Omental fat pad (tissue), 4 donors: ENCODE measurements at places on chromosomes 5 and 9. TPM values are rescaled to one million over a fixed set of nuclear protein-coding genes. Genes with fewer than 3 reads are reported as not detected.

The IGIP gene
- 8.4 TPM for total RNA-seq

The RGS7BP gene
- 4.6 TPM for total RNA-seq

The ENTPD2 gene
- not detected for total RNA-seq

The CAMK2A gene
- 0.28 TPM for total RNA-seq

The IL3 gene
- not detected for total RNA-seq

The LCP2 gene
- total RNA-seq = 68.6 TPM

GRCh38 chr5:133750356-133750755 is 138.0 kb upstream of the FSTL4 start:
- no peak for DNase-seq

DNA sequence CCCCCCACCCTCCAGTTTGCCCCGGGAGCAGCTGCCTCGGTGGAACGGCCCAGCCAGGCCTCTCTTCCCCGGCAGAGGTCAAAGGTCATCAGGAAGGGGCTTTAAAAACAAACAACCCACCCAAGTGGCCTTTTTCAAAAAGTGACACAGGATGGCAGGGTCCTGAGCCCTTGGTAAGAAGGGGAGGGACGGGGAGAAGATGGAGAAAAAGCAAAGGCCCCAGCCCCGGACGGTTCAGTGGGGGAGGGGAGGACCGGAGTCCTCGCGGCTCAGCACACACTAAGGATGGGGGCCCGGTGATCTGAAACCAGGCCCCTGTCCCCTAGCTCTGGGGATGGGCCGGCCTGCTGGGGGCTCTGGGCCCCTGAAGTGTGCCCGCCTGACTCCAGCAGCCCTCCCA is 1.1 kb downstream of the PRRX2 start:
- no peak for DNase-seq

- DNase-seq = no peak
These were observed 41.4 kb upstream of the PAPPA start for GRCh38 chr9:116112236-116112635.

- no peak for DNase-seq
These were observed 39.2 kb downstream of the USP20 start for GRCh38 chr9:129874261-129875101.

GRCh38 chr5:58460002-58460731 is at the start of gene PLK2:
Gene PLK2 (minus strand): TSS chr5:58460086. CDS start chr5:58459959, 127 bp downstream.
- DNase-seq = peak; percentile 97

- DNase-seq = no peak
These were observed 21.1 kb upstream of the IL9 start for GRCh38 chr5:135916638-135917263.

- no peak for DNase-seq
These were observed 154.4 kb upstream of the STK32A start for GRCh38 chr5:147080391-147080790.

GRCh38 chr9:19782005-19782404 is 6.8 kb downstream of the SLC24A2 start:
- DNase-seq = no peak

DNA sequence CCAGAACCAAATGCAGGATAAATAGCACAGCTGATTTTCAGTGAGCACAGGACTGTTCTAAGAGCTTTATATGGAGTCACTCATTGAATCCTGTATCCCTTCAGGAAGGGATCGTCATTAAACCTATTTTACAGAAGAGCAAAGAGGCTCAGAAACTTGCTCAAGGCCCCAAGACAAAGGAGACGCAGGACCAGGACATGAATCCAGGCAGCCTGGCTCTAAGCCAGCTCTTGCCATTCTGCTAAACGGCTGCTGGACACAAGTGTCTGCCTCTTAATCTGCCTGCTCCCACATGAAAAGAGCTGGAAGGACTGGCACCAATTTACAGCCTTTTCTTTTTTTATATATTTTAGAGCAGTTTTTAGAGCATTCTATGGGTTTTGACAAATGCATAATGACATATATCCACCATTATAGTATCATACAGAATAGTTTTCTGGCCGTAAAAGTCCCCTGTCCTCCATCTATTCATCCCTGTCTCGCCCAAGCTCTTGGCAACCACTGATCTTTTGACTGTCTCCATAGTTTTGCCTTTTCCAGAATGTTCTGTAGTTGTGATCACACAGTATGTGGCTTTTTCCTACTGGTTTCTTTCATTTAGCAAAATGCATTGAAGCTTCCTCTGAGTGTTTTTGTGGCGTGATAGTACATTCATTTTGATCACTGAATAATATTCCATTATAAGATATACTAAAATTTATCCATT is 37.5 kb downstream of the RETREG1 start:
- DNase-seq = no peak

- no peak for DNase-seq
These were observed 88.7 kb upstream of the PHF24 start for GRCh38 chr9:34869390-34869789.

DNA sequence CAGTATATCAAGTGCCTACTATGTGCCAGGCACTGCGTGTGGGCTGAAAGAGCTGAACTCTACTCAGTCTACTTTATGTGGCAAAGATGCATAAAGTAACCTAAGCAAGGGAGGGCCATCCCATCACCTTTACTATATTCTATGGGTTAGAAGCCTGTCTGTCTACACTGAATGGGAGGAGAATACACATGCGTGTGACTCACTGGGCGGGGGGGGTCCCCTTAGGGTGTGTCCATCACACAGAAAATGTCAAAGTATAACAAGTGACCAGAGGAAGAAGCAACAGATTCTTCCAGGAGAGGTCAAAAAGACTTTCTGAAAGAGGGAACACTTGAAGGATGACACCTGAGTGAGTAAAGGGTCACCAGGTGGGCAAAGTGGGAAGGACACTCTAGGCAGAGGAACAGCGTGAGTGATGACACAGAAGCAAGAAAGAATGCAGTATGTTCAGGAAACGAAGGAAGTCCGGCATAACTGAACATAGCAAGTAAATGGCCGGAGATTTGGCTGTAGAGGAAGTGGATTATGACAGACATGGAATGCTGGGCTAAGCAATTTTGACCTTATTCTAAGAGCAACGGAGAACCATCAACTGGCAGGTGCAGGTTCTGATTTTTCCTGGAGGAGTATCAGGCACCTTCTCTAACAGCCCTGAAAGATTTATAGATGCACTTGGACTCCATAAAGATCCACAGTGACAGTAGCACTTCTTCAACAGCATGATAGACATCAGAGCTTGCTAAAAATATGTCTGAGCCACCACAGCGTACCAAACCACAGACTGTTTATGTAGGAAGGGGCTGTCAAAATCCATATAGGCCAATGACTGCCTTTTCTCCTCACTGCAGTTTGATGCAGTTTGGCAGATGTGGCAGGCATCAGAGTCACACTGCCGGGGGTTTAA is 8.0 kb upstream of the WHRN start:
- no peak for DNase-seq

DNA sequence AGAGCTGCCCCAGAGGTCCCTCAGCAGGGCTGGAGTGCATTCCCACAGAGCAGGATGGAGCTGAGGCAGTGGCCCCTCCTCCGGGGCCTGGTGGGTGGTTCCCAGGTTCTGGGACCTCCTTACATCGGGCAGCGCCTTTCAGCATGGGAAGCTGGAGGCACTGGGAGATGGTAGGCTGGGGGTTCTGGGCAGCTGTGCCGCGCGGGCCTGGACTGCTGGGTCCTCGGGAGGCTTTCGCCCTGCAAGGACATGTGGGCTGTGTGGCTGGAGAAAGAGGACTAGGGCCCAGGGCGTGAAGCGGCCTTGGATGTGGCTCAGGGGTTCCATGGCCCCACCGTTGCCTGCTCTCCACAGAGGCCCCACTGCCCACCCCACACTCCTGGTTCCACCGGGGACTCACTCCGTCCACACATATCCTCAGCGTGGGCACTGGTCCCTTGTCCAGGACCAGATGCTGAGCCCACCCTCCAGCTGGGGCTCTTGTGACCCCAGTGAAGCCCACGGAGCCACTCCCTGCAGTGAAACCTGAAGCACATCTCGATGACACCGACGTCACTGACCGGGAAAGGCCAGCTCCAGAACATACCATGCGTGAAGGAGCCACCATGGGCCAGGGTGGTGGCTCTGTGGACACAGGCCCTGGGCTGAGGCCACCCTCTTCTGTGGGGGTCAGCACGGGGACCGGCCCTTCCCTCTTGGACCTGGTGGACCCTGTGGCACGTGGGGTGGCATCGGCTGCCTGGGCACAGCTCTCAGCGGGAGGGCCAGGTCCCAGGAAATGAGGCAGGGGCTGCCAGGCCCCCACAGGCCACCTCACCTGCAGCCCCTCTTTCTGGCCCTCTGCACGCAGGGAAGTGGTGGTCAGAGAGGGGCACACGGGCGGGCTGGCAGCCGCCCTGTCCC is 31.5 kb upstream of the NKD2 start:
- no peak for DNase-seq

DNA sequence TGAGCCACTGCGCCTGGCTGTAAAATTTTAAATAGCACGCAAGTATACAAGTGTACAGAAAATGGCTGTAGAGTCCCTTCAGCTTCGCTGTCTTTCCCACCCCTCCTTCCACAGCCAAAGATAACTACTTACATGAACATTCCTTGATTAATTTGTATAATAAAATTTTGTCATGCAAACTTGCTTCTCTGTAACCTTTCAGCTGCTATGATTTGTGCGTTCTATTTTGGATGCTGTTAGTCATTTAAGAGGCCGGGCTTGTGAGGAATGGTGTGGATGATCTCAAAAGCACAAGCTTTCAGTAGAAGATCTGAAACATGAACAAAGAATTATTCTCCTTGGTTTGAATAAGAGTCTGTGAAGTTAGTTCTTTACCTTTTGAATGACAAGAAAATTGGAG is 115.0 kb upstream of the TLE1 start:
- no peak for DNase-seq

- DNase-seq = no peak
These were observed 26.0 kb downstream of the GABRP start for GRCh38 chr5:170809551-170809950.

- DNase-seq = no peak
These were observed 316.6 kb downstream of the AGTPBP1 start for GRCh38 chr9:85425153-85425611.

GRCh38 chr5:64682608-64683007 is 7.7 kb upstream of the SHISAL2B start:
- no peak for DNase-seq

DNA sequence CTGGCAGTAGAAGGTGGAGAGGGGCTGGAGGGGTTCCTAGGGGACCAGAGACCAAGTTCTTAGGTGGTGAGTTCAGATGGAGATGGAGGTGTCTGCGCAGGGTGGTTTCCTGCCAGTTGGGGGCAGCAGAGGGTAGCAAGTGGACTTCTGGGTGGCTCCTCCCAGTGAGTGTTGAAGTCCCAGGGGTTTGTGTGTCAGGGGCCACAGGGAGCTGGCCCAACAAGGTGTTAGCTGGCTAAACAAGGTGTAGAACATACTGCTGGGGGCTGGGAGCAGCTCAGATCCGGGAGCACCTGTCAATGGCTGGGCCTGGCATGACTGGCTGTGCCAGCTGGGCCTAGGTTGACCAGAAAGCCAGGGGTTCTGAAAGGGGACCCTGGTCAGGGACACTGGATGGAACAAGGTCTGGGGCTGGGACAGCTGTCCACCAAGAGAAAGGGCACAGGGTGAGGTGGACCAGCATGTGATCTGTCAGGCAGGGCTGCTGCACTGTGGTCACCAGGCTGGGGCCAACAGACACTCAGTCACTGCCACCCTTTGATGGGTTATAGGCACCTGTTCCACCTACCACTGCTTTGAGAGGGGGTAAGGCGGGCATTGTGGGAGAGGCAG is 35.6 kb downstream of the DAB2IP start:
- peak; percentile 88 for DNase-seq

DNA sequence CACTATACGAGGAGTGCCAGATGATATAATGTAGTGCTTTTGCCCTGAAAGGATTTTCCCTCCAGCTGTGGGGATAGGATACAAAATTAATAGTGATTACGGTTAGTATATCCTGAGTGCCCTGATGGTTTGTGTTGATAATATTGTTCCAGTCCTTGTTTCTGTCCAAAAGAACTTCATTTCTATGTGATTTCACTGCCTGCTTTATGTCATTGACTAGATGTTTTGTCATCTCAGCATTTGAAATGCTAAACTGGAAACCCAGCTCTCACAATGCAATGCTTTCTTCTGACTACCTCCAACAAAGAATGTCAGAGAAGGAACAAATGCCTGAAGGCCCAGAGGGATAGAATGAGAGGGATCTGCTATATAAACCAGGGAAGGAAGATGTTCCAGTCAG is 177.8 kb downstream of the NIPBL start:
- no peak for DNase-seq

GRCh38 chr9:99459919-99460318 is 237.8 kb downstream of the SEC61B start:
- DNase-seq = no peak

DNA sequence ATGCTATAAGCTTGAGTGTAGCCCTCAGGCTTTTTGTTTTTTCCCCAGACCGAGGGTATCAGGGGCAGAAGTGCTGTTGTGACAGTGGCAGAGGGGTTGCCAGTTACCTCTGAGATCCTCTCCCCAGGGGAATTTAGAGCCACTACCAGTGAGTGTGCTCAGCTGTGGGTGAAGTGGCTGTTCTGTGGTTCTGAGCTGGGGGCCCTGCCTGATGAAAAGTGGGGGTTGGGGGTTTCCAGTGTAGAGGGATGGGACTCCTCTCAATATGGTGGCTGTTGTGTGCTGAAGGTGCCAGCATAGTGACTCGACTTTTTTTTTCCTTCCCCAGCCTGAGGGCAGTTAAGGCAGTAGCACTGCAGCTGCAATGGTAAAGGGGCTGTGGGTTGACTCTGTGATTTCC is 506.7 kb downstream of the TMEM232 start:
- no peak for DNase-seq

DNA sequence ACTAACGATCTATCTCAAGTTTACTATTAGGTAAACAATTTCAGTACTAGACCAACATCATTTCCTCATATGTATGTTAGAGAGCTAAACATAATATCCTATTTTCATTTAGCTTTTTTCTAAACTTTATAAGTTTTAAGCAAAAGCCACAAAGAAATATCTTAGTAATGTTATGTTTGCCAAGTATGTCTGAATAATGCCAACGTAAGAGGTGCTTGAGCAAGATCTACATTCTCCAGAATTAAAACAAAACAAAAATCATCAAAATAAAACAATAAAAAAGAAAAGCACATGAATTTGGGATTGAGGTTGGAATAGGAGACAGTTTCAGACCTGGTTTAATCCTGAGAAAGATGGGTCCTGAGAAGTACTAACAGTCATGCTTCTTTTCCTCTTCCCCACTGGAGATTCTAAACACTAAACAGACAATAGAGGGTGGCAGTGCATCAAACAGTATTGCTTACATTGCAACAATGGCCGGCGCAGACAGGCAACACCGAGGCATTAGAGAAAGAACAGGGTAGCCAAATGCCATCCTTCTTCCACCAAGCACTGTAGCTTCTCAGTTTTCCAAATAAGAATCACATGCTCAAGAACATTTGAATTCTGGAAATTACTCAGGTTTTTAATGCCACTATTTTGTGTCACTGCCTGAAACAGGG is 33.6 kb downstream of the CSNK1A1 start:
- no peak for DNase-seq

DNA sequence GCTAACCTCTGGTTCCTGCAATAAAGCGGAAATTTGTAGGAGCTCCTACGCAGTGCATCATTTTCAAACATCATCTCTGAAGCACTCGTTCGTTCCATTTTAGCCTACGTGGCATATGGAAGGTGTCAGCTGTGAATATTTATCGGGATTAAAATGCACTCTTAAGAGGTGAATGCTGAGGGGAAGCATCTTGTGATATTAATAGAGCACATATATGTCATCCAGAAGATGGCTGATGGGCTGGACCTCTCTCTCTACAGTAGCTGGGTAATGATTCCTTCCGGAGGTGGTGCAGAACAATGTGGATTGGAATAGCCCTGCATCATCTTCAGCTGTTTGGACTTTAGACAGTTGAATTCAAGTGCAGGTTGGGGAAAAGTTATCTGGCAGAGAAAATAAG is 478.7 kb downstream of the DMAC1 start:
- DNase-seq = no peak
